ENCODE measurements at places on chromosomes 4 and X. TPM values are rescaled to one million over a fixed set of nuclear protein-coding genes. Genes with fewer than 3 reads are reported as not detected.

The POU4F2 gene
- total RNA-seq, result not detected

The PDK3 gene
- 12.6 TPM for total RNA-seq

The NR0B1 gene
- not detected for total RNA-seq

The FMR1 gene
- total RNA-seq, result 60.0 TPM
